ENCODE measurements at places on chromosomes 16 and 17.

GRCh38 chr16:85567935-85568334, 45.2 kb upstream of the GSE1 start:
- DNase-seq: no peak

DNA sequence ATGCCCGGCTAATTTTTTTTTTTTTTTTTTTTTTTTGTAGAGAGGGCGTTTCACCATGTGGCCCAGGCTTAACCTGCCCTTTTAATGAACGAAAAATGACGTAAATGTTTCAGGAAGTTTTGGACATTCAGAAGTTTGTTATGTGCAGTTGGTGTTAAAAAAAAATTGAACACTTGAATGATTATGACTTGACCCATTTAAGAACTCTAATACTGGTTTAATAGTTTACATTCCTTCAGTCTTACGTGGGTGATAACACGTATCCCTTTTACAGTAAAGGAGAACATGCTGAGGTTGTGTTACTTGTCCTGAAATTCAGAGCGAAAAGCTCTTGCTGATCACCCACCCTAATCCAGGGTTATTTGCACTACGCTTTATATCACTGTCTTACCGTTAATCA, 1.7 kb downstream of the MLYCD start:
- DNase-seq: no peak

GRCh38 chr17:70121126-70121525, 46.1 kb downstream of the KCNJ16 start:
- no peak for DNase-seq

DNA sequence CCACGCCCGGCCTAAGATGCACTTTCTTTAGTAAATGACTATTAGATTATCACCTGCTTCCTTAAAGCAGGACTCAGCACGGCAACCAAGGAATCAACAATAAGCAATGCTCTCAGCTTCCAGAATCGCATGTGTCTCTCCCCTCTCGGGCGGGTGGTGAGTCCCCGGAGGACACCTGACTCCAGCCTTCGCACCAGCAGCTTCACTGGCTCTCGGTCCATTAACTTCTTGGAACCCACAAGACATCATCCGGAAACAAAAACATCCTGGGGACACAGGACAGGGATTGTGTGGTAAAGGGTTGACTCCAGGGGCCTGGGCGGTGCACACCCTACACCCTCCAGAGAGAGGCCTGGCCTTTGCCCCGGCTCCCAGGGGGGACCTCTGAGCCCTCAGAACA, 22.7 kb downstream of the UTS2R start:
- DNase-seq: no peak

- no peak for DNase-seq
These were observed 3.0 kb upstream of the NLRC5 start for GRCh38 chr16:56986361-56986760.

GRCh38 chr17:78935419-78936323, 10.5 kb upstream of the TIMP2 start:
- DNase-seq: peak; percentile 95

- DNase-seq: no peak
These were observed 6.7 kb upstream of the GSG1L start for GRCh38 chr16:28069971-28070794.

GRCh38 chr17:35257208-35257659, 14.4 kb downstream of the SLFN5 start:
- peak; percentile 53 for DNase-seq

GRCh38 chr17:10513299-10514067, 4.9 kb downstream of the MYH1 start:
- DNase-seq: no peak

GRCh38 chr17:45258981-45259380, 2.9 kb downstream of the SPATA32 start:
- DNase-seq: no peak

DNA sequence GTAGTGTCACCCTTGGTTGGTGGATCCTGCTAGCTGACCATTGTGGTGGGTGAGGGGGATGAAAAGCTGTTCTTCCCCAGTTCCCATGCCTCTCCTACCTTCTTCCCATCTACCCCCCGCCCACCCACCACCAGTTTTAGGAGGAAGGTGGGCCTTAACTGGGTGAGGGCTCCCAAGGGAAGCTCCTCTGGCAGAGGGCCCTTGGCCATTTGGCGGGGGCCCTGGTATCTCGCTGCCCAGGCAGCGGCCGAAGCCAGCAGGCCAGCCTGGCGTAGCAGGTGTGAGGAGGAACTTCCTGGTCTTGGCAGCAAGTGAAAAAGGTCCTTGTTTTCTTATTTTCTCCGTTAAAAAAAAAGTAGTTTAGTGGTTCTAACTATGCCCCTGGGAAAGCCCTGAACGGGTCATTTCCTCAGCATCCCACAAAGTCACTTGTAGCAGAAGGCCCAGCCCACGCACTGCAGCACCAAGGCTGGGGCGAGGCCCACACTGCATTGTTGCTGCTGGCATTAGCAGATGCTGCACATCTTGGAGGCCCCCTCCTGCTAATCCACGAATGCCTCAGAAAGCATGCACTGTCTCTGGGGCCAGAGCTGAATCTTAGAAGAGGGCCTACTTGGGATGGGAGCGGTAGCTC, 72.5 kb downstream of the MPRIP start:
- DNase-seq: no peak

GRCh38 chr16:22751685-22752084, 62.3 kb upstream of the HS3ST2 start:
- no peak for DNase-seq

GRCh38 chr17:41258406-41258805, 3.2 kb downstream of the KRTAP9-9 start:
- no peak for DNase-seq

GRCh38 chr17:77441130-77441920, 300.6 kb downstream of the SEC14L1 start:
- no peak for DNase-seq

DNA sequence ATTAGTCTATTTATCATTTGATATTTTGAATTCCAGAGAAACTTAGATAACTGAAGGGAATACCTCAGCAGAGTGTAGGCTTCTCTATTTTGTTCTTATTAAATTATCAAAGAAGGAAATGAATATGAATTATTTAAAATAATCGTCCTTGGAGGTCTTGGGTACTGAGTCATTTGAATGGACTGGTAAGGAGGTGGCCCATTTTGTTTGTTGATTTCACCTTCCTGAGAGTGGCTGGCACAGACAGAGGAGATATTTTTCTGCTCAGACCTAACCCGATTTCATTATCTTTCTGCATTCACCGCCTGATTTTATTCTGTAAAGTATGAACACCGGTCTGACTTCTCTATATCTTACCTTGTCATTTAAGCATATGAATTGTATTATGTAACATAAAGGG, 88.0 kb downstream of the USP22 start:
- no peak for DNase-seq

DNA sequence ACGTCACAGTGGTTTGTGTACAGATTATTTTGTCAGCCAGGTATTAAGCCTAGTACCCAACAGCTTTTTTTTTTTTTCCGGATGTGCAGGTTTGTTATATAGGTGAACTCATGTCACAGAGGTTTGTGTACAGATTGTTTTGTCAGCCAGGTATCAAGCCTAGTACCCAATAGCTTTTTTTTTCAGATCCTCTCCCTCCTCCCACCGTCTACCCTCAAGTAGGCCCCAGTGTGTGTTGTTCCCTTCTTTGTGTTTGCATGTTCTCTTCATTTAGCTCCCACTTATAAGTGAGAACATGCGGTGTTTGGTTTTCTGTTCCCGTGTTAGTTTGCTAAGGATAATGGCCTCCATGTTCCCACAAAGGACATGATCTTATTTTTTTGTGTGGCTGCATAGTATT, 19.9 kb downstream of the RPTOR start:
- no peak for DNase-seq

DNA sequence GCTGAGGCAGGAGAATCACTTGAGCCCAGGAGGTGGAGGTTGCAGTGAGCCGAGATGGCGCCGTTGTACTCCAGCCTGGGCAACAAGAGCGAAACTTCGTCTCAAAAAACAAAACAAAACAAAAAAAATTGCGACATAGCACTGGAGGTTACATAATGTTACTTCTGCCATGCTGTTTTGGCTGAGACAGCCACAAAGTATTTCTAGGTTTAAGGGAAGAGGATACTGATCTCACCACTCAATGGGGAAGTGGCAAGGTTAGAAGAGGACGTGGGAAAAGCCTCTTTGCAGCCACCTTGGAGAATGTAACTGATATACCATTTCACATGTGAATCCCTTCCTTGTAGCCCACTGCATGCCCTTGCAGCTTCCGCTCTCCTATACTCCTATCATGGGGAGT, 131.2 kb upstream of the NLRP1 start:
- no peak for DNase-seq

GRCh38 chr16:12573730-12574383, 229.8 kb downstream of the CPPED1 start:
- DNase-seq: no peak

DNA sequence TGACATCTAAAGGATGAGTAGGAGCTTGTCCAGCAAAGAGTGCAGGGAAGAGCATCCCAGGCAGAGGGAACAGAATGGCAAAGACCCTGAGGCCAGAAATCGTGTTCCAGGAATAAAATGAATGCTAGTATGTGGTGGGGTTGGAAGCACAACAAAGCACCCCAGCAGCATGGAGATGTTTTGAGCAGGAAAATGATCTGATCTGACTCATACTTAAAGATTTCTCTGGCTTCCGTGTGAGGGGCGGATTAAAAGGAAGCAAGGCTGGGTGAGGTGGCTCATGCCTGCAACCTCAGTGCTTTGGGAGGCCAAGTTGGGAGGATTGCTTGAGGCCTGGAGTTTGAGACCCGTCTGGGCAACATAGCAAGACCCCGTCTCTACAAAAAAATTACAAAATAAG, 2.3 kb downstream of the SLC5A11 start:
- DNase-seq: no peak

DNA sequence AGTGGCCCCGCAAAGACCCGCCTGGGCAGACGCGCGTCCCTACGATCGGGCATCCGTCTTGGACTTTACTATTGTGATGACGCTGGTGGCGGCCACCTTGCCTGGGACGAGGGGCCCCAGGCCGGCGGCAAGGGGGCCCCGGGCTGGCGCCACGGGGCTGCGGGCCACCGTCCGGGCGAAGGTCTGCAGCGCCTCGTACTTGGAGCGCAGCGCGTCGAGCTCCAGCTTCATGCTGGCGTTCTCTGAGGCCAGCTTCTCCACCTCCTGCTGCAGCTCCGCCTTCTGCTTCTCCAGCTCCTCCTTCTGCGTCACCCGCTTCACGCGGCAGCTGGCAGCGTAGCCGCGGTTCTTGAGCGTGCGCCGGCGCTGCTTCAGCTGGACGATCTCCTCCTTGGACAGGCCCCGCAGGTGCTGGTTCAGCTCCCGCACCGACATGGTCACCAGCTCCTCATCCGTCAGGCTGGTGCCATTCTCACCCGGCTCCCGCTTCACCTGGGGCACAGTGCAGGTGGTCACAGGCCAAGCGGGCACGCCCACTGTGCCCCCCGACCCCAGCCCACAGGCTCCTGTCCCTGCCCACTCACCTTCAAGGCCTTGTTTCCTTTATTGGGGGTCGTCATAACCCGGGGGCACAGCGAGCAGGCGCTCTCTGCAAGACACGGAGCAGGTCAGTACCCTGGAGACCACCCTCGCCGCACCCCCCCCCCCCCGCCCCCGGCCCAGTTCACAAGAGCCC, 4.8 kb upstream of the SIRT7 start:
- DNase-seq: no peak

GRCh38 chr16:58363746-58364393, 28.4 kb upstream of the GINS3 start:
- no peak for DNase-seq

- no peak for DNase-seq
These were observed 37.1 kb upstream of the MGAT5B start for GRCh38 chr17:76830987-76831715.

- no peak for DNase-seq
These were observed 18.1 kb downstream of the C17orf100 start for GRCh38 chr17:6669479-6670212.

GRCh38 chr17:7935859-7936258, 3.9 kb downstream of the CNTROB start:
- DNase-seq: no peak

DNA sequence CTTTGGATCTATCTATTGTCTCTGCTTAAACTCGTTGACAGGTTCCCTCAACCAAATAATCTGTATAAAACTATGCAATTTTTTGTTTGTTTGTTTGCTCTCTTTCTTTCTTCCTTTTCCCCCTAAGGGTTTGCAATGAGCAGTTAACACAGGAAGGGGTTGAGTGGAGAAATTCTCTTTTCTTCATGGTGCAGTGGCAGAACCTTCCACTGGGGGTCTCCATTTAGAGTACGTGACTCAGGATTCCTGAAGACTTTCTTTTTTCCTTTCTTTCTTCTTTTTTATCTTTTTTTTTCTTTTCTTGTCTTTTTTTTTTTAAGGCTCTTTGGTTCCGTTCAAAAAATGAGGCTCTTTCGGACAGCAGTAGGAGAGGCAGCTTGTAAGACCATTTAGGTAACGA, 19.5 kb upstream of the RBFOX1 start:
- no peak for DNase-seq

DNA sequence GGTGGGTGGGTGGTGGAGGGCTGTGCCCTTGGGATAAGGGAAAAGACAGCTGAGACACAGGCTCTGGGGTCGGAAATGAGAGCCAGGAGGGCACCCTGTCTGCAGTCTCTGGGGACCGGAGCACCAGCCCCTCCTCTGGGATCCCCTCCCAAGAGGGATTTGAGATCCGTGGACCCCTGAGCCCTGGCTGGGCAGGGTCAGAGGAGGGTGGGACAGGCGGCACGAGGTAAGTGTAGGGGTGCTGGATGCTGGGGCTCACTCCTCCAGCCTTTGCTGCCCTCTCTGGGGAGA, 425 bp downstream of the SGSH start:
- no peak for DNase-seq

DNA sequence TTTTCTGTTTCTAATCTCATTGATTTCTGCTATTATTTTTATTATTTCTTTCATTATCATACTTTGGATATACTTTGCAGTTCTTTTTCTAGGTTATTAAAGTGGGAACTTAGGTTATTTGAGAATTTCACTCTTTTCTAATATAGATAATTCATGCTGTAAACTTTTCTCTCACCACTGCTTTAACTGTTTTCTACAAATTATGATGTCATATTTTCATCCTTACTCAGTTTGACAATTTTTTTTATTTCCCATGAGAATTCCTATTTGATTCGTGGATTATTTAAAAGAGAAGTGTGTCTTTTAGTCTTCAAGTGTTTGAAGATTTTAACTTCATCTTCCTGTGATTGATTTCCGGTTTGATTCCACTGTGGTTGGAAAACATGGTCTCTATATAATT, 336.8 kb upstream of the SALL1 start:
- no peak for DNase-seq
